Sigmoid colon (tissue), 7 donors: ENCODE measurements at places on chromosomes 4 and X. TPM values are rescaled to one million over a fixed set of nuclear protein-coding genes. Genes with fewer than 3 reads are reported as not detected.

FGF13 gene
- 9.6 TPM for total RNA-seq

LRAT gene
- 0.83 TPM for total RNA-seq

SSX2 gene
- not detected for total RNA-seq

BST1 gene
- total RNA-seq = 11.8 TPM

GIMD1 gene
- not detected for total RNA-seq

DNA sequence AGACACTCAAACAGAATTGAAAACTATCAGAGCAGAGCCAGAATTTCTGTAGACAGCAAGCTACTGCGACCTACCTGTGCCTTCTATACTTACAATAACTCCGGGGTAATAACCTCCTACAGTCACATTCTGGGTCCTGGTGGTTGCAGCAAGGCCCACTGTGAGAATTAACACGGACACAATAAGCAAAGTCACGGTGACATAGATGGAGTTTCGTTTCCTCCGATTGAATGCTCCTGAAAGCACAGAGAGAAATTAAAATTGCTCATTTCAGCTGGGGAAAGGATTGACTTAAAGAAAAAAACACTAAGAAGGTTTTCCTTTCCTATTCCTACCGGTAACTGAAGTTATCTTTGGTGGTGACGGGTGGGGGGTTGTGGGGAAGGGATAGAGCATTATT lies 7.0 kb downstream of the TMEM255A start:
- DNase-seq = no peak

DNA sequence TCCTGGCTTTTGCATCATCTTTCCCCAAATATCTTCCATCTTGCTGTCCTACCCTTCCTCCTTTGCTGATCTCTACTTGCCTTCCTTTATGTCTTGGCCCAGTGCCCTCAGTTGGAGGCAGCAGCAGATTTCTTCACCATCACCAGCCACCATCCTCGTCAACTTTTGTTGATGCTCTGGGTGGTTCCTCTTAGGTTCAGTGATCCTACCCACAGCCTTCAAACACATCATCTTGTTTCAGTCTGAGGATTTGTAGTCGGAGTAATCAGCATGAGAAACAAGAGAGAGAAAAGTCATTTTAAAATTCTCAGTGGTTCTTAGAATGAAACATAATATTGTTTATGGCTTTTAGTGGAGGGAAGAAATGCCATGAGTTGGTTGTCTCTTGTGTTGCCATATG lies 65.8 kb downstream of the FTHL17 start:
- DNase-seq = no peak

DNA sequence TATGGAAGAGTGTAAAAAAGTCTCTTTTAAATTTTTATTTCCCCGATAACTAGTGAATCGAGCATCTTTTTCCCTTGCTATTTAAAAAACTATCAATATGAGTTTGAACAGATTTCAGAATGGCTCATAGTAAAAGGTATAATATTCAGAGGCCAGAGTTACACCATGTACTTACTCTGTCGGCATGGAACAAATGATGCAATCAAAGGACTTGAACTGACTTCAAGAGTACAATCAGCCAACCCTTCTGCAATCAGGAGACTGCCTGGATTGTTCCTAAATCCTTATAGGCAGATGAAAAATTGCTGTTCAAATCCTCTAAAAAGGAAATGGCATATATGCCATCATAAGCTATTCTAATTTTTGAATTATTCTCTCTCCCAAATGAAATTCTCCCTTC lies 273.3 kb downstream of the SH2D1A start:
- no peak for DNase-seq
